ENCODE measurements at places on chromosomes 1 and 21.

DNA sequence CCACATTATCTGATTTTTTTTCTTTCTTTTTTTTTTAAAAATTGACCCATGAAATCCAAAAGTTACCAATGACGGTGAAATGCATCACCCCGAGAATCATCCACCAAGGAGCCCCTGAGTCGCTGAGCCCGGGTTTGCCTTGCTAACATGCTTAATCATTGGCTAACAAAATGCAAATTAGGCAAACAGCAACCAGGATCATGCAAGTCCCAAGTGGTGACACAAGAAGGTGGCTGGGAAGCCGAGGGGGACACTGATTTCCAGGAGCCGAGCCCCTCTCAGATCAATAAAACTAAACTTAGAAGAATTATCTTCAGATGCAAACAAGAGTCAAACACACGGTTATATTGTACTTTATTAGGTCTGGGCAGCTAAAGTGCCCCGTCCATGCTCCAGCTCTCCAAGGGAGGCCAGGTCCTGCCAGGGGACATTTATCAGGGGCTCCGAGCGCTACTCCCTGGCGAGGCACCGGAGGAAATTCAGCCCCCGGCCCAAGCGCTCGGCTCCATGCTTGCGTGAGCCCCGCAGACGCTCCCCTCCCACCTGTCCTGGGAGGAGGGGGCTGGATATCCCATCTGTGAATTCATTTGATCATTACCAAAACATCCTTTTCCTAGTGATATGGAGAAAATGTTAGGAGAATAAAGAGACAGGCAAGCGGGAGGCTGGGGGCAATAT lies 154.1 kb downstream of the NPHP4 start:
- no peak for DNase-seq

DNA sequence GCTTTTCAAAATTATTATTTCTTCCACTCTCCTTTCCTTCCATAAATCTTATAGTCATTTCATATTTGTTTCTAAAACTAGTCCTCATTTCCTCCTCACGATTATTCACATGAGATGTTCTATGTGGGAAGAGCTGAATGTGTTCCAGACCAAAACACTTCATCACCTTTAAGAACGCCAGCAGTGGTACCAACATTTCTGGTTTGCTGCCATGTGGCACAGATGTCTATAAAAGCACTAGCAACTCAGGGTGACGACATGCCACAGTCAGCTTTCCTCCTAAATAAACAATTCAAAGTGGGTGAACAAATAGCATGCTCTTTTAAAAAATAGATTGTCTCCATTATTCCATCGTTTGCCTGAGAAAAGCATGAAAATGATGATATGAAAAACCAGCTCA lies 1217.8 kb upstream of the ADGRL2 start:
- no peak for DNase-seq

GRCh38 chr21:31455506-31455905 lies 111.4 kb upstream of the TIAM1 start:
- DNase-seq = no peak

DNA sequence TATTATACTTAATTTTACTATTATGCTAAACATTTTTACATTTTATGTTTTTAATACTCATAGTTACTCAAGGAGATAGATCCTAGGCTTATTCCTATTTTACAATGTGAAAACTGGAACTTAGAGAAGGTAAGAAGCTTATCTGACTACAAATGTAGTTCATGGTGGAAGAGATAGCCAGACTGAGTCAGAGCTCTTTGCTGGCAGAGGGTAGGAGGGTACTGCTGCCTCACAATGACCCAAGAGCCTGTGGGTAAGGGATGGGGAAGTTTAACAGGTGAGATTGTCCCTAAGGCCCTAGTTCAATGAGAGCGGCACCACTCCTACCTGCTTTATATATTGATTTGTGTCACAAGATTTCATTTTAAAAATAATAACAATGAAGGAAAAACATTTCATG lies 34.1 kb upstream of the NEK7 start:
- no peak for DNase-seq

DNA sequence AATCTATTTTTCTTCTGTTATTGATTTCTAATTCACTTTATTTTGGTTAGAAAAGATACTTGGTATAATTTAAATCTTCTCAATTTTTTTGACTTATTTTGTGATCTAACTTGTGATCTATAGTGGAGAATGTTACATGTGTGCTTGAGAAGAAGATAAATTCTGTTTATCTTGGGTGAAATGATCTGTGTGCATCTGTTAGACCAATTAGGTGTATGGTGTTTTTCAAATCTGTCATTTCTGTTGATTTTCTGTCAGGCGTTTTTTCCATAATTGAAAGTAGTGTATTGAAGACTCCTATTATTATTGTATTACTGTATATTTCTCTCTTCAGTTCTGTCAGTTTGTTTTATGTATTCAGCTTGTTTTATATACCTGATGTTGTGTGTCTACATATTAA lies 1668.3 kb downstream of the PLA2G4A start:
- no peak for DNase-seq

DNA sequence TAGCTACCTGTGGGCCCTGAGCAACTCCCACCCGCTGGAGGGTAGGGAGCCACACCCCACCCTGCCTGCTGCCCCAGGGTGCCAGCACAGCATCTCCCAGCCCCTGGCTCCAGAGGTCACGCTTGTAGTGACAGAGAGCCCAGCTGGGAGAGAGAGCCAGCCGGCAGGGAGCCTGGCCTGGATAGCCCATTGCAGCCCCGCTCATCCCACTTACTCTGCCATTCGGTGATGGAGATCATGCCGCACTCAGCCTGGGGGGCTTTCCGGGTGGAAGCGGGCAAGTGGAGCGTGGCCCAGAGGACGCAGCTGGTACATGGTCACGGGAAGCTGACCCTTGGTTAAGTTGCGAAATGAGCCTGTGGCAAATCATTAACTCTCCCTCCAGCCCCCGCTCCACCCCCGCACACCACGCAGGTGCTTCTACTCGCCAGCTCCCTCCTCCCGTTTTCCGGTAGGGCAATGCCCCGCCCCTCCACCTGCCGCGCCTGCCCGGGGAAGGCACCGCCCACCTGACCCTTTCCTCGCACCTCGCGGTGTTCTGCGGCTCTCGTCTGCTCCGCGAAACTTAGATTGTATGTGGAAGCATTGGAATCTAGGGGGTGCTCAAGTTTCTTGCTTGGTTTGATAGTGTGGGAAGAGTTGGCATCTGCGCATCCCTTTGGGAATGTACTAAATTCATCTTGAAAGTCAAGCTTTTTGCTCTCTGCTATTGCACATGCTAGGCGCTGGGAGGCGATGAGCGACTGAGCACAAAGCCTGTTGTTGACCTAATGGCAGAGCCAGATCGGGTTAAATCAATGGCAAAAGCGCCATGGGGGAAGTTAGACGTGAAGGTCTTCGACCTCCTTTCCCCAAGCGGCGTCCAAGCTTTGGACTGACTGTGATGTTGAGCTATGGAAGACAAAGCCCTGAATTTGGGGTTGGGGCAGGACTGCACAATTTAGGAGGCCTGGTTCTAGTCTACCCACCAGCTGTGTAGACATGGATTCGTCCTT lies at the start of gene GOLT1A:
Gene GOLT1A, minus strand, starts transcription at position 321 of the 995 bp plus-strand sequence. Its CDS starts 82 bp downstream, at position 239.
- DNase-seq = peak; percentile 29

GRCh38 chr1:161763522-161764098 lies 2.5 kb upstream of the ATF6 start:
- no peak for DNase-seq

DNA sequence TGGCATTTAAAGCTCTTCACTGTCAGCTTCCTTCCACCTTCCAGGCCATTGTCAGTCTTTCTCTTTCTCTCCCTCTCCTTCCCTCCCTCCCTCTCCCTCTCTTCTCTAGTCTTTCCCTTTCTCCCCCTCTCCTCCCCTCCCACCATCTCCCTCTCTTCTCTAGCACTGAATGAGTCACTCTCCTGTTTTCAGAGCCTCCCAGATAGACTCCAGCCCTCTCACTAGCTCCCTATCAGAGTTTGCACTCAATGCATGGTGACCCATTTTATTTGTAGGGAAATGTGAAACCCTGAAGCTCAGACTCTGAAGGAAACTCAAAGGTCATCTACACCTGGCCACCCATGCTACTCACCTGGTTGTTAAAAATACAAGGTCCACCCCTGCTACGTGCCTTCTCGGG lies 4.4 kb upstream of the MATN1 start:
- DNase-seq = no peak

DNA sequence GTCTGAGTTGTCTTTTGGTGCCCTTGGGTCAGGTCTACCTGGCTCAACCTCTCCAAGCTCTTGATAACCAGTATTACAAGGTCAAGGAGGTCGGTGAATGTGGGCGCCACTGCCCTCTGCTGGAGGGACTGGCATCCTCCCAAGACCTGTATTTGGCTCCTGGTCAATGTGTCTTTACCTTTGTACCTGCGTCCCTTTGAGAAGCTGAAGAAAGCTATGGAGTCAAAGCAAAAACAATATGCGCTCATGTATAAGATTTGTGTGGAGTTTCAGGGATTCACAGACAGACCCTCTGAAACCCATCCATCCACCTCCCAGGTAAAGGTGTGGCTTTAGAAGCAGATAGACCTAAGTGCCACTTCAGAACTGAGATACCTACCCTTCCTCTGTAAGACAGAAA lies 61.8 kb upstream of the NBL1 start:
- DNase-seq = no peak

DNA sequence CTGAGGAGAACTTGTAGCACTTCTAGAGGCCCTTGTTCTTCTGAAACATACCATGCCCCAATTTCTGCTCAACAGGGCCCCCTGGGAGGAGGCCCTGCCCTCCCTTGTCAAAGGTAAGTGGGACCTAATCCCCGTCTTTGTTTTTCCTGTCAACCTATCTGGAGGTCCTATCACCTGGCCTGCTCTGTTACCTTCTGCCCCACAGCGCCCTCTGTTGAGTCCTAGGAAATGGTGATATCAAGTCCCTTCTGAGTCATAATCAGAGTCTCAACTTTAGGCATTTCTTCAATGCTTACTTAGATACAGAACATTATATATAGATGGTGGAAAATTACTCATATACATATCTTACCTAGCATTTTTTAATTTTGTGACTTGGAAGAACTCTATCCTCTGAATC lies 28.2 kb upstream of the FCRL4 start:
- no peak for DNase-seq

DNA sequence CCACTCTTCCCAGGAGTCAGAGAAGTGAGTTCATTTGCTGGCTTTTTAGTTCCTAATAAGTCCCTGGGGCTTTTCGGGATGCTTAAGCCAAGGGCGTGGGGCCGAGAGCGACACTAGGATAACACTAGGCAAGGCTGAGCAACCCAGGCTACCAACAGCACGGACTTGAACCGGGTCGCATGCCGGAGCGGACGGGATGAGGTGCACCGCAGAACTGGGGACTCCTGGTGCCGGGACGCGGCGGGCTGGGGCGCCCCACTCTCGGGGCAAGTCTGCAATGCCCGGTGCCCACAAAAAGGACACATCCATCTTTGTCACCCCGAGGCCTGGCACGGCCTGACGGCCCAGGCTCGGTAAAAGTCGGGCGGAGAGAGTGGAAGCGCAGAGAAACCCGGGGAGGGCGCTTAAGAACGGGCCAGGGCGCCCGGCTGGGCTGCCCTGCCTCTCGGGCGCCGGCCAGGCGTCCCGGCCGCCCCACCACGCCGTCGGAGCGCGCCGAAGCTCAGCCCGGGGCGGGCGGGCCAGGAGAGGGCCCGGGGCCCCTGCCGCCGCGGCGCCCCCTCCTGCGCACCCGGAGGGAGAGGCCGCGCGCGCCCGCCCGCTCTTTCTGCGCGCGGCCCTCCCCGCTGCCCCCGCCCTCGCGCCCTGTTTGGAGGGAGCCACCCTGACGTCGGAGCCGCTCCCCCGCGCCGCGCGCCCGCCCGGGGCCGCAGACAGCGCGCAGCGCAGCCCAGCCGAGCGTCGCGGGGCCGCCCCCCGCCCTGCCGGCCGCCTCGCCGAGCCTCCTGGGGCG lies at the start of gene NBL1:
Gene NBL1, plus strand, starts transcription at position 710 of the 793 bp plus-strand sequence. CDS start 10,720 bp downstream, outside the sequence.
- no peak for DNase-seq

- no peak for DNase-seq
Measured at GRCh38 chr1:232518349-232518748, 111.6 kb downstream of the SIPA1L2 start.

GRCh38 chr21:28590676-28591075 lies 402.0 kb downstream of the LTN1 start:
- DNase-seq = no peak

- no peak for DNase-seq
Measured at GRCh38 chr21:36125512-36126207, 9.2 kb upstream of the CBR3 start.

Measured in anterior cingulate cortex (tissue), 58 donors.